Right atrium auricular region (tissue), 2 donors: ENCODE measurements at places on chromosomes 7 and 10. TPM values are rescaled to one million over a fixed set of nuclear protein-coding genes. Genes with fewer than 3 reads are reported as not detected.

DEPP1 gene
- total RNA-seq = 143 TPM

DNA sequence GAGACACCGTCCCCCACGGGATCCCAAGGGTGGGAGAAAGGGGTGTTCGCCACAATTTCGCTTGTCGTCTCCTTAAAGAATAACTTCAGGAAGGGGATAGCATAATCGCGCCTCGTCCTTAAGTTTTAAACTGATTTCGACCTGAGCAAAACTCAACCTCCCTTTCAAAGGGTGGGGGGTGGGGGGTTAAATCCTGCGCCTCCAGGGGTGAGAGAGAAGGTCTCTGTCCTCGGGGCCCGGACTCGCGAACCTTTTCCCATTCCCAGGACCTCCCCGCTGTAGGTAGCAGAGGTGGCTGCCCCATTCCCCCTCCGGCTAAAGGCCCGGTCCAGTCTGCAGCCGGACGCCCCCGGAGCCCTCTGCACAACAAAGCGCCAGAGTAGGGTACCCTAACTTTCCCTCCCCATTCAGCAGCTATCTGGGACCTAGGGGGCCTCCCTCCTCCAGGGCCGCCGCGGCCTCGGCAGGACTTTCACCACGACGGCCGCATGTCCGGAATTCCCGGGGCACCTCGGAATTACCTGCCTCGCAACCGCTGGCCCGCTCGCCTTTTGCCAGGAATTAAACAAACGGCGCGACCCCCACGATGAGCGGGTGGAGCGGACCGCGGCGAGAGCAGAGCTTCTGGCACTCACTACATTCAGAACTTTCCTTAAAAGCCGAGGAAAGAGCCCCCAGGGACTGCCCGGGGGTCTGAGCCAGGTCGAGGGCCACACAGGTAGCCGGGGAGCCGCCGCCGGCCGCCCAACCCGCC lies 1.7 kb downstream of the CDK6 start:
- no peaks in the 10 kb centered on the region for H3K36me3 ChIP-seq
- H3K27me3 ChIP-seq = no peaks in the 10 kb centered on the region
- no peak for DNase-seq
- H3K4me1 ChIP-seq = no peaks in the 10 kb centered on the region
- peak overlapping the region; percentile 95 for H3K27ac ChIP-seq
- peak overlapping the region; percentile 86 for H3K4me3 ChIP-seq

DNA sequence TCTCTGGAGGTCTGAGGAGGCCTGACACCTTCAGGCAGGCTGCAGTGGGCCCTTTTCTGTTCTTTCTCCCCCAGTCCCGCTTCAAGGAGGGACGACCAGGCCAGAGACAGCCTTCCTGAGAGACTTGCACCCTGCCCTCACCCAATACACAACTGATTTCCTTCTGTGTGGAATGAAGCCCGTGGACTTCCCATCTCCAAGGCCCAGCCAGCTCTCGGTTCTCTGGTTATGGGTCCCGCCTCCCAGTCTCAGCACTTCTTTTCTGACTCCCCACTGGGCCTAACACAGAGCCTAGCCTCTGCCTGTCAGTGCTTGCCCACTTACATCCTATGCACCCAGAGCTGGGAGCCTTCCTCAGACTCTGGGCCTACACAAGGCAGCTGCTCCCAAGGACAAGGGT lies 24.1 kb upstream of the ADCYAP1R1 start:
- H3K36me3 ChIP-seq = no peaks in the 10 kb centered on the region
- no peak overlapping the region for H3K27ac ChIP-seq
- H3K27me3 ChIP-seq = no peaks in the 10 kb centered on the region
- no peak for DNase-seq
- H3K4me3 ChIP-seq = no peak overlapping the region
- H3K4me1 ChIP-seq = no peaks in the 10 kb centered on the region

- no peaks in the 10 kb centered on the region for H3K4me1 ChIP-seq
- H3K36me3 ChIP-seq = no peaks in the 10 kb centered on the region
- no peak overlapping the region for H3K4me3 ChIP-seq
- no peak for DNase-seq
- H3K27me3 ChIP-seq = no peaks in the 10 kb centered on the region
Measured at GRCh38 chr7:151834271-151835035, 42.5 kb downstream of the PRKAG2 start.

GRCh38 chr7:98864731-98865453 lies 4.9 kb downstream of the TMEM130 start:
- no peak overlapping the region for H3K27ac ChIP-seq
- DNase-seq = no peak
- H3K4me3 ChIP-seq = no peak overlapping the region
- H3K4me1 ChIP-seq = no peaks in the 10 kb centered on the region

DNA sequence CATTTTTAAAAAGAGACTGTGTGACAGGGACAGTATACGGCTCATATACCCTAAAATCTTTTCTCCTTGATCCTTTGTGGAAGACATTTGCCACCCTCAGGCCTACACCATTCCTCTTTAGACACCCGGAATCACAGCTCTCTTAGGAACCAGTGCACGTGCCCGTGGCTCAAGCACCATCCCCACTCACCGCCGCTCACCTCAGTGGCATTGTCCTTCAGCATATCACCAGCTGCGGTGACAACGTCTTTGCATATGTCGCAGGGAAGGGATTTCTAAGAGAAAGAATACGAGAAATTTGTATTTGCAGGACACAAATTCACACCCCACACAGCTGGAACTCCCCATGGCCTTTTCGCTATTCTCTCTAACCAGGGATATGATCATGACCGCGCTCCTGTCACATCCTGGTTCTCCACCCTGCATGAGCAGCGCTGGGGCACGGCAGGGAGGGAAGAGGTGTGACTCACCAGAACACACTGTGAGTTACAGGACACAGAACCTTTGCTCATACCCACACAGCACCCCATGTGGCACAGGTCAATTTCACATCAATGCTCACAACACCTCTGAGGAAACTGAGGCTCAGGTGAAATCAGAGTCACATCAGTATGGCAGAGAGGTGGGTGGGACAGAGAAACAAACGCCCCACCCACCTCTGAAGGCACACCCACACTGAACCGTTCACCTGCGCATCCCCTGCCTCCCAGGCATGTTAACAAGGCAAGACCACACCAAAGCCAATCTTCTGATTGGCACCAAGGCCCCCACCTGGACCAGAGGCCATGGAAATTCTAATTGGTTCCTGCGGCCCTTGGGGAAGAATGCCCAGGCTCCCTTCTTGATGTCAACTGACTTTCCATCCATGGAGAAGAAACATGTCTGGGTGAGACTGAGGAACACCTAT lies 19.2 kb downstream of the PSAP start:
- DNase-seq = no peak
- peaks cover 71% of the 10 kb centered on the region for H3K36me3 ChIP-seq
- no peaks in the 10 kb centered on the region for H3K27me3 ChIP-seq
- H3K27ac ChIP-seq = no peak overlapping the region

- no peak for DNase-seq
- peaks cover 22% of the 10 kb centered on the region for H3K36me3 ChIP-seq
- H3K4me1 ChIP-seq = peaks cover 41% of the 10 kb centered on the region
Measured at GRCh38 chr7:2645274-2645868, 13.6 kb downstream of the TTYH3 start.

ZPBP gene
- total RNA-seq = not detected

GTPBP4 gene
- 14.4 TPM for total RNA-seq

DNA sequence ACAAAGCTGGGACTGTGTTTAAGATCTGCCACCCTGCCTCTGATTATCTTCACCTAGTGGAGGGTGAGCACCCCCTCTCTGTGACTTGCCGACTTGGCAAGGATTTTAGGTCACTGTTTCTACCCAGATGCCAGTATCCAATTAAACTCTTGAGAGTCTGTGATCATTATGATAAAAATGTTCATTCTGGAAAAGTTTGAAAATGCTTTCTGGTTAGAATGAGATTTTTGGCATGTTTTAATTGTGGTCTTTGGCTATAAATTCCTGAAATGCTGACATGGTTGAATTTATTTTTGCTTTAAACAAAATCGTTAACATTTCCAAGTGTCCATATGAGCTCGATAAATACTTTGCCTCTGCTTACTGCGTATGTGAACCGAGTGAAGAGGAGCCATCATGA lies 221.4 kb downstream of the BICC1 start:
- H3K4me1 ChIP-seq = peaks cover 20% of the 10 kb centered on the region
- H3K36me3 ChIP-seq = no peaks in the 10 kb centered on the region
- H3K4me3 ChIP-seq = no peak overlapping the region
- H3K27me3 ChIP-seq = no peaks in the 10 kb centered on the region
- H3K27ac ChIP-seq = no peak overlapping the region

ZNF282 gene
- total RNA-seq = 10.7 TPM

ASAH2 gene
- total RNA-seq = 2.2 TPM

DNA sequence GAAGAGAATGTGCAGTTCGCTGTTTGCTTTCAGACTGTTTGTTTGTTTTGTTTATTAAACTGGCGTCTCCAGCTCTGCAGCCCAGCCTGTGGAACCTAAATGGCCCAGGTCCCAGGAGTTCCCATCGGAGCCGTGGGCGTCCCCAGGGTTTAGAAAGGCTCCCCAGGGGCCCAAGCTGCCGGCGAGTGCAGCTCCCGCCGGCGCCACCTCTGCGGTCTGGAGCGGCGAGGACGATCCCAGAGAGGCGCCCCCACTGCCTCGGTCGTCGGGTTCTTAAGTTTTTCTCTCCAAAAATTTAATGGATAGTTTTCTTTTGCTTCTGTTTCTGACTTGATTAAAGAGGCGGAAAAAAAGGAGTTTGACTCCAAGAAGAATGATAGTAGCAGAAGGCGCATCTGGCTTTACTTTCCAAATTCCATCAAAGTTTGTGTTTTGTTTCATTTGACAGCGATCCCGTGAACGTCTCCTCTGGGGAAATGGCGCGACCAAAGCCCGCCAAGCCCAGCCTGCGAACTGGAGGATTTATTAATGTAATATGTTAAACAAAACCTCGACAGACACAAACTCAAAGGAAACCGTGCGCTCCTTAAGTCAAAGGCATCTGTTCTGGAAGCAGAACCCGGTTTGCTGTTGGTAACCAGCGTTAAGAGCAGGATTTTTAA lies 718 bp upstream of the FZD1 start:
- peak overlapping the region; percentile 96 for H3K27ac ChIP-seq
- H3K4me3 ChIP-seq = peak overlapping the region; percentile 50
- no peaks in the 10 kb centered on the region for H3K36me3 ChIP-seq
- H3K27me3 ChIP-seq = no peaks in the 10 kb centered on the region

DNAJB9 gene
- total RNA-seq = 100.0 TPM

DNA sequence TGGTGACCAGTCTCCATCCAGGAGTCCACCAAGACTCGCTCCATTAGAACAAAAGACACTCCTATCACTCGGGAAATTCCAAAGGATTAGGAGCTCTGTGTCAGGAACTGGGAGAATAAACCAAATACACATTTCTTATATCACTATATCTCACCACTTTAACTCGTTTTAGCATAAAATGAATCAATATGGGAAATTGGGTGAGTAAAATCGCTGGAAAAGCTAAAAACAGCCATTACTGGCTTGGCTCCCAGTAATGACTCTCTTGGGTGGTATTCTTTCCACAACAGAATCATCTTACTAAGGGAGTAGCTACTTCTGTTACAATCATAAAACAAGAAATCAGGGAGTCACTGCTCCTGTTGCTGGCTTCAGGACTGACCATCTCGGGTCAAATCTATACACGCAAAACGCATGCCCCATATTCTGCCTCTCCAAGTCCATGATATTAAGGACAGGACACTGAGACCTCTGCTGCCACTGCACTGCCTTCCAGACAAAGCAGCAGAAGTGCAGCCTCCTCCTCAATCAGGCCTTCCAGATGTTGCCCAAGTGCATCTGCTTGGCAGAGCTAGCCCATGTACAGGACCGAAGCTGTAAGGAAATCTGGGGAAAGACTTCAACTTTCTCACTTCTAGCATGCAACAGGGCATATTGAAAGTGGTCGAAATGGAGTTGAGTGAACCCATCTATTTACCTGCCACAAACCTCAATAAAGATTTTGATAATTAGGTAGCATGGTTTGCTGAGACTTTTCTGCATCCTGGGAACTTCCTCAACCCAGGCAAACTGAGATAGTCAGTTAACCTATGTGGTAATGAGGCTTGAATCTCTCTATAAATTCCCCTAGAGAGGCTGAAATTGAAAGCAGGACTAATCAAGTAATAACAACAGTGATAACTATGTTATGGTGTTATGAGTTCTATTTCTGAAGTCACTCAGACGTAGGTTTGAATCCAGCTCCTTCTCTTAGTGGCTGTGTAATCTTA lies 14.4 kb upstream of the PANK1 start:
- H3K27me3 ChIP-seq = no peaks in the 10 kb centered on the region
- no peak for DNase-seq
- no peak overlapping the region for H3K27ac ChIP-seq
- no peak overlapping the region for H3K4me3 ChIP-seq

BAG3 gene
- 126 TPM for total RNA-seq

- H3K27ac ChIP-seq = no peak overlapping the region
- H3K4me1 ChIP-seq = no peaks in the 10 kb centered on the region
- no peak for DNase-seq
- no peaks in the 10 kb centered on the region for H3K27me3 ChIP-seq
- H3K36me3 ChIP-seq = no peaks in the 10 kb centered on the region
Measured at GRCh38 chr10:132061030-132061429, 4.7 kb upstream of the JAKMIP3 start.

GRCh38 chr7:145123502-145123901 lies 287.6 kb upstream of the TPK1 start:
- no peak overlapping the region for H3K27ac ChIP-seq
- H3K4me3 ChIP-seq = no peak overlapping the region
- H3K27me3 ChIP-seq = no peaks in the 10 kb centered on the region
- H3K4me1 ChIP-seq = no peaks in the 10 kb centered on the region
- no peaks in the 10 kb centered on the region for H3K36me3 ChIP-seq

FGFR2 gene
- total RNA-seq = 19.0 TPM

DNA sequence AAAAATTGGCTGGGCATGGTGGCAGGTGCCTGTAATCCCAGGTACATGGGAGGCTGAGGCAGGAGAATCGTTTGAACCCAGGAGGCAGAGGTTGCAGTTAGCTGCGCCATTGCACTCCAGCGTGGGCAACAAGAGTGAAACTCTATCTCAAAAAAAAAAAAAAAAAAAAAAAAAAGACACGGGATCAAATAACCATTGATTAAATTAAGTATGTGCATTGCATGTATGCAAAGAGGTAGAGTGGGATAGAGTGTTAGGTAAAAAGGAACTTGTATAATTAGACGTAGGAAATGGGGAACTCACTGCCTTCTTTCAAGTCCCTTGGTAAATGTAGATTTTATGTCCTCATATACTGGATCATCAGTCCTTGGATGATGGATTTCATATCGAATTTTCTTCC lies 13.1 kb downstream of the VCL start:
- H3K27me3 ChIP-seq = no peaks in the 10 kb centered on the region
- no peak overlapping the region for H3K4me3 ChIP-seq
- DNase-seq = no peak
- H3K27ac ChIP-seq = no peak overlapping the region

GRCh38 chr10:129793479-129793878 lies 170.6 kb downstream of the EBF3 start:
- H3K4me1 ChIP-seq = no peaks in the 10 kb centered on the region
- no peak overlapping the region for H3K27ac ChIP-seq
- no peak overlapping the region for H3K4me3 ChIP-seq
- DNase-seq = no peak
- no peaks in the 10 kb centered on the region for H3K27me3 ChIP-seq
- no peaks in the 10 kb centered on the region for H3K36me3 ChIP-seq

DNA sequence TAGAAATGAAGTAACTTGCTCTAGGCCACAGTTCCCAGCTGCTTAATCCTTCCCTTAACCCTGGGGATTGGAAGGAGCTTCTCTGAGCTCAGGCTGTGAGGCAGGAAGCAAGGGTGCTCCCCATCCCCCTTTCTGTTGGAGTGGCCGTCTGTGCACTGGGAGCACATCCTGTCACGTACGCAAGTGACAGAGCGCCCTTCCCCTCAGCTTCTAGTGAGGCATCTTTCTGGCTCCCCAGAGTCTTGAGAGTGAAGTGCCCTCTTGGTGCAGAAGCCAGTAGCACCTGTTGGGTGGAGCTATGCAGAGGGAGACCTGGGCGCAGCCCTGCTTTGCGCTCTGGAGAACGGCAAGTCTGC lies 47.8 kb downstream of the SHH start:
- DNase-seq = no peak
- H3K27me3 ChIP-seq = no peaks in the 10 kb centered on the region
